ENCODE measurements at places on chromosomes 1 and 21.

- DNase-seq = no peak
Observed at GRCh38 chr1:204979891-204980649, 62.9 kb upstream of the CNTN2 start.

GRCh38 chr21:16426936-16427335 is 697.2 kb downstream of the USP25 start:
- no peak for DNase-seq

GRCh38 chr1:223231011-223231572 is 88.0 kb upstream of the TLR5 start:
- no peak for DNase-seq

DNA sequence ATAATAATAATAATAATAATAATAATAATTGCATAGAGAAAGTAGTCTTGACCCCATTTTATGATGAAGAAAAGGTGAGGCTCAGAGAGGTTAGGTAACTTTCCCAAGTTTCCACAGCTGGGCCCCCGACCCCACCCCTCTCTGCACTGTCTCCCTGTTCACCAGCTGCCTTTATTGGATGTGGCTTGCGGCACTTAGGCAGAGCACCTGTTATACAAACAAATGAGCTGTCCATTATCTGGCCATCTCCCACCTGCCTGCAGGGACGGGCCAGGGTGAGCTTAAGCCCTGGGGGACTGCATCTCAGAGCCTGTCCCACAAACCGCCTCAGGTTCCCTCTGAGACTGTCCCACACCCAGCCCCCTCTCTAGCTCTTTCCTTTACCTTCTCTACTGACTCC is 10.1 kb upstream of the EFNA1 start:
- DNase-seq = no peak

DNA sequence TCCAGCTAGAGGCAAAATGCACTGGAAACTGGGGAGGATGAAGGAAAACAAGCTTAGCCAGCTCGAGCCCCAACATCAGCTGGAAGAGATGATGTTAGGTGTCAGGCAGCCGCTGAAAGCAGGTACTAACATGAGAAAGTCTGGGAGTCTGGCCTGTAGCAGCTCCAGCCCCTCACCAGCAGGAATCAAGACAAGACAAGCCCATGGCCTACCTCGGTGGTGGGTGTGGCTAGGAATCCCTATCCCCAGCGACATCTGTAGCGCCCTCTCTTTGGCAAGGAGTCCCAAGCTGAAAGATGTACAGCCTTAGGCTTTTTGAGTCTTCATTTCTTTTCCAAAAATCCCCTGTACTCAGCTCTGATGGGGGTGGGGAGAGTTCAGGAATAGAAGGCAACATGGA is 2.6 kb downstream of the DLGAP3 start:
- no peak for DNase-seq

All from lower lobe of right lung (tissue), 2 donors.